ENCODE measurements at places on chromosomes 5 and 9. TPM values are rescaled to one million over a fixed set of nuclear protein-coding genes. Genes with fewer than 3 reads are reported as not detected.

GRCh38 chr9:93577078-93577974 lies 942 bp downstream of the PHF2 start:
- DNase-seq: no peak

GRCh38 chr5:2029206-2029605 lies 146.5 kb upstream of the IRX4 start:
- DNase-seq: no peak

GRCh38 chr9:99356512-99356971 lies 134.5 kb downstream of the SEC61B start:
- no peak for DNase-seq

- DNase-seq: peak; percentile 28
Measured at GRCh38 chr5:128645581-128645980, 107.5 kb upstream of the FBN2 start.

Gene TAF11L2
- polyA plus RNA-seq: not detected

Measured in IMR-90 (cell line).